ENCODE measurements at places on chromosomes 16 and 17.

DNA sequence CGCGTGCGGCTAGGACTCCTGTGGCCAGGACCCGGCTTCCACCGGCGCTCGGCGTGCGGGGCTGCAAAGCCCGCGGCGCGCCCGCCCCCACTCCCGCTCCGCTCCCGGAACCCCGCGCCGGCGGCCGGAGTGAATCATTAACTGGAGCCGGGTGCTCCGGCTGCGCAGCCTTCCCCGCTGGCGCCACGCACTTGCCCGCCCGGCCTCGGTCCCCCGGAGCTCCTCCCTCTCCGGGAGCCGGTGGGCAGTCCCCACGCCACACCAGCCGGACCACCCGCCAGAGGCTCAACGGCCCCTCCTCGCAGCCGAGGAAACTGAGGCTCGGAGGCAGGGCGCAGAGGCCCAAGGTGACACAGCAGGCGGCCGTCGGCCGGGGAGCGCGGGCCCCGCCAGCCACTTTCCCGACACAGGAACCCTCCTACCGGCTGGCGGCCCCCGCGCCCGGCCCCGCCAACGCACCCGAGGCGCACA is 580 bp downstream of the BCAR1 start:
- no peak for DNase-seq

GRCh38 chr17:19317359-19318095 is 45.0 kb downstream of the B9D1 start:
- DNase-seq = peak; percentile 21

DNA sequence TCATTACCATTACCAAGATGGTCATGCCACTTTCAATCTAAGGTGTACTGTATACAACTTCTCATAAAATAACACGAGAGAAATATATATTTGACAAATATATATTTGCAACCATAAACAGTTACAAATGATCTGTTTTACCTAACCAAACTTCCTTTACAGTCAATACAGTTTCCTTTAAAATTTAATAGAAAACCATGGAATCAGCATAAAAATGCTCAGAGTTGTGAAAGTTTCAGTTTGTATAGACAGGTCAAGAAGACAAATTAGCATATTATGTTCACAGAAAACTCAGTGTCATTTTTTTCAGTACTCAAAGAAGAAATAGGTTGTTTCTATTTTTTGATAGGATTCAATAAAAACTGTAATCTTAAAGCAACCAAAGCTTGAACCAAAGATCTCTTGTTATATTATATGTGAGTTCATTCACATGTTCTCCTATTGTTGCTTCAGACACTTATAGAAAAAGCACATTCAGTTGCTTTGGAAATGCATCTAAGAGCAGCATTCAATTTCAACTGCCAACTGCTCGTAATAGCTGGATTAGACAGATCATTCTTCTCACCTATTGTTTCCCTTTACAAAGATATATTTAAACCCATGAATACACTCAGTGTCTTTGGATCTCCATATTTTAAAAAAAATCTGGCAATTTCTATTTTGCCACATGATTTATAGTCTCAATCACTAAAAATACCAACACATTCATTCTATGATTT is 15.1 kb downstream of the SSH2 start:
- DNase-seq = no peak

- peak; percentile 80 for DNase-seq
Observed at GRCh38 chr17:78159575-78160158, 8.7 kb upstream of the SYNGR2 start.

GRCh38 chr16:50259334-50260205 is 6.8 kb upstream of the ADCY7 start:
- DNase-seq = no peak

- no peak for DNase-seq
Observed at GRCh38 chr17:39920218-39921210, 2.1 kb upstream of the GSDMB start.

- DNase-seq = no peak
Observed at GRCh38 chr16:24544640-24545039, 5.3 kb downstream of the RBBP6 start.

All from AG04450 (cell line).